Stomach (tissue), 19 donors: ENCODE measurements at places on chromosomes 6 and 20.

DNA sequence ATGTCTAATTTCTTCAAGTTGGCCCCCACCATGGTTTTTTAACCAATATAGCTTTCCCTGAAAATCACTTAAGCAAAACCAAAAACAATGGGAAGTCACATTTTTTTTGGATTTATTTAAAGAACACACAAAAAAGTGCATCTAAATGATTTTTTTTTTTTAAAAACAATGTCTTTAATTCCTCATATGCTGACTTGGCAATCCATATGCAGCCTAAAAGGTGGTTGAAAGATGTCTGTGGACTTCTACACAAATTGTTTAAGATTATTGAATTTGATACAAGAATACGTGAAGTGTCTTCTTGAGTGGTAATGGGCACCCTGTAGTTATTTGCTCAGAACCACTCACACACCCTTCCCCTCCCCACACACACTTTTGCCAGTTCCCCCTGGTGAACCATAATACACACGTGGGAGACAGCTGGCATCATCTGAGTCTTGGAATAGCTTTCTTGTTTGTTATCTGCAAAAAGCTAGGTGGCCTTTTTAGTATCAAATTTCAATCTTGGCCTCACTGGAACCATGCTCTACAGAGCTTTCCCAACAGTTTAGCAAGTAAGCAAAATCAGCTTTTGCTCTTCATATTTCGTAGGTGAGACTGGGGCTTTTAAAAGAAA is 60.9 kb upstream of the TULP1 start:
- no peak for DNase-seq

- peak; percentile 98 for DNase-seq
These were observed at the start of gene PHF3 for GRCh38 chr6:63635588-63636517. Gene PHF3, plus strand, starts transcription at chr6:63635802. Its CDS starts 10,750 bp downstream, at chr6:63646552.

DNA sequence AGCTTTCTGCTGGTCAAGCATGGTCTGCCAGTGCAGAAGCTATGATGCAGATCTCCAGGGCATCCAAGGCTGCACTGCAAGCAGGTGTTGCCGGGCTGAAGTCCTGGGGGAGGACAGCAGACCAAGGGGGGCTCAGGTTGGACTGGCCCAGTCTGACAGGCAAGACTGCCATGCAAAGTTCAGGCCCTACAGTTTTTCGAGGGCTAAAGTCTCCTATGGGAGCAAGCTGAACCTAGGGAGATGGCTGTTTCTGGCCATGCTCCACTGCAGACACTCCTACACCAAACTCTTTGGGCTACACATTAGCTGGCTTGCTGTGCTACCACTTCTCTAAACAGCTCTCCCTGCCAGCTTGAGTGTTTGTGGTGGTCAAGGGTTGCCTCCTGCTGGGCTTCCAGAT is 130.0 kb upstream of the SYNCRIP start:
- no peak for DNase-seq

DNA sequence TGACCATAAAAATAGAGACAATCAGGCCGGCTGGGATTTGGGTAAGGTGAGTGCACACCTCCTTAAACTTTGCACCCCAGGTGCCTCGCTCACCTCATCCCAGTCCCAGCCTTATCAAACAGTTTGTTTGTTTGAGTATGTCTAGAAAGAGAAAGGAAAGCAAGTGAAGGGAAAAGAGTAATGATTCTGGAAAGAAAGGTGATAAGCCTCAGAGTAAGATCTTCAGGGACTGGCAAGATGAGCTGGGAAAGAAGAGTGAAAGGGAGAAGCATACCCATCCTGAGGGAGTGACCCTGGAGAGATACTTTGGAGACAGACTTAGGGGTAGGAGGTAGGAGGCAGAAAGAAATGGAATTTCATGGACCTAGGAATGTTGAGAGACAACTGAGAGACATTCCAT is 1.7 kb downstream of the TAP2 start:
- no peak for DNase-seq

- no peak for DNase-seq
These were observed 72.5 kb downstream of the ARMC2 start for GRCh38 chr6:108920751-108921150.

DNA sequence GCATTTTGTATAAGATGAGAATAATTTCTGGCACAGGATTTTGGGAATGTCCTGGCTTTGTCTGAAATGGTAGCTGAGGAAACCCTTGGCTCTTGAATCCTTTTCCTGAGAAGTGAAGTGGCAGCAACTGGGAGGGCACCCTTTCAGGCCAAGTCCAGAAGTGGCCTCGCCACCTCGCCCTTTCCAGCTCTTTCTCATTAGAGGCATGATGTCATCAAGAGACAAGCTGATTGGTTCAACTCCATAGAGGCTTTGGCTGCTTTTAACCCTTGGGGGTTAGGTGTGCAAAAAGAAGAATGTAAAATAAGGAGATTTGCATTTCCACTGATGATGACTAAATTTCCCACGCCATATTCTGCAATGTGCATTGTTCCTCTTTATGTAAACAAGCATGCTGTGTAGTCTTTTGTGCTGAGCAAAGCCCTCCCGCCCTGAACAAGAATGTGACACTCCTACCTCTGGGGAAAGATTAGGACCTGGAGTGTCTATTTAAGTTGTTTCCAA is 116.5 kb downstream of the TCP11 start:
- DNase-seq, result peak; percentile 85

DNA sequence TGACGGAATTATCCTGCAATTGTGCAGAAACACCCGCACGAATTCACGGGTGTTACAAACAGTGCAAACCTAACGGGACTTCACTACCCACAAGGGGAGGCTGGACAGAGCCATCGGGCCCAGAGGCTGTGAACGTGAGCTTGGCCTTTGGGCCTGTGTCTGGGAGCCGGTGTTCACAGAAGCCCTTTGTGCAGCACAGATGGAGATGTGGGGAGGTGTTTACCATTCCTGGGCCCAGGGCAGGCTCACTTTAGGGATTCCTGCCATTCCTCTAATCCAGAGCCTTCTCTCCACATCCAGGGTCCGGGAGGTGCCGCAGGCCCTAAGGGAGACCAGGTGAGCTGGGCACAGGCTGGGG is 15.0 kb downstream of the COL9A3 start:
- DNase-seq, result no peak

- no peak for DNase-seq
These were observed 1260.8 kb upstream of the GJE1 start for GRCh38 chr6:140871911-140872310.

- DNase-seq, result no peak
These were observed 25.0 kb downstream of the ULBP1 start for GRCh38 chr6:149988550-149989346.

GRCh38 chr6:13924146-13924948 is 405 bp upstream of the RNF182 start:
- DNase-seq, result peak; percentile 37

GRCh38 chr6:20868397-20869096 is 334.3 kb downstream of the CDKAL1 start:
- DNase-seq, result peak; percentile 35

- DNase-seq, result no peak
These were observed 152.9 kb downstream of the SOD2 start for GRCh38 chr6:159540152-159540551.

- peak; percentile 46 for DNase-seq
These were observed 19.0 kb upstream of the PREX1 start for GRCh38 chr20:48846516-48847492.
